NAMALWA (cell line): ENCODE measurements at places on chromosomes 3 and 15.

DNA sequence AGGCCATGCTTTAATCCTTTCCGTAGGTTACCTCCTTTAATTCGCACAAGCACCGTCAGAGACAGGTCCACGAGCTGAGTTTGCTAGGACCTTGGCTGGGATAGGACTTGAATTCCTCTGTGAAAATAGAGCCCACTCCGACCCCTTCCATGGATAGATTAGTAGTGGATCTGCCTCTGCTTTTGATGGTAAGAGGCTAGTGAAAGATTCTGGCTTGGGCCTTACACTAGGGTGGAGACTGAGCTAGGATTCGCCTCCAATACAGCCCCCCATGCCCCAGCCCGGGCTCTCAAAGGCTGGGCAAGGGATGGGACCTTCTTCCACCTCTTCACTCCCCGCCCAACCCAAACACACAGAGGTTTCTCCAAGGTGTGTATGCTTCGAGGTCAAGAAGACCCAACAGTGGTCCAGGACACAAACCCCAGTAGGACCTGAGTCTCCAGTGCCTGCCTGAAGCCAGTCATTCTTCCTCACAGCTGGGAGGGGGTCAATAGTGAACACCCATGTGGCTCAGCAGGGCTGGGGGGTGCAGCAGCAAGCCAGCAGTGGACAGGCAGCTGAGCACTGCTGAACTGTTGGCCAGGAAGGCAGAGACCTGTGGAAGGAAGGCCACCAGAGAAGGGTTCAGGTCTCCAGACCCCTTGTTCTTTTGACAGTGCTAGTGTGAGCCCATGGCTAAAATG, 75.7 kb downstream of the SPSB4 start:
- DNase-seq = no peak

DNA sequence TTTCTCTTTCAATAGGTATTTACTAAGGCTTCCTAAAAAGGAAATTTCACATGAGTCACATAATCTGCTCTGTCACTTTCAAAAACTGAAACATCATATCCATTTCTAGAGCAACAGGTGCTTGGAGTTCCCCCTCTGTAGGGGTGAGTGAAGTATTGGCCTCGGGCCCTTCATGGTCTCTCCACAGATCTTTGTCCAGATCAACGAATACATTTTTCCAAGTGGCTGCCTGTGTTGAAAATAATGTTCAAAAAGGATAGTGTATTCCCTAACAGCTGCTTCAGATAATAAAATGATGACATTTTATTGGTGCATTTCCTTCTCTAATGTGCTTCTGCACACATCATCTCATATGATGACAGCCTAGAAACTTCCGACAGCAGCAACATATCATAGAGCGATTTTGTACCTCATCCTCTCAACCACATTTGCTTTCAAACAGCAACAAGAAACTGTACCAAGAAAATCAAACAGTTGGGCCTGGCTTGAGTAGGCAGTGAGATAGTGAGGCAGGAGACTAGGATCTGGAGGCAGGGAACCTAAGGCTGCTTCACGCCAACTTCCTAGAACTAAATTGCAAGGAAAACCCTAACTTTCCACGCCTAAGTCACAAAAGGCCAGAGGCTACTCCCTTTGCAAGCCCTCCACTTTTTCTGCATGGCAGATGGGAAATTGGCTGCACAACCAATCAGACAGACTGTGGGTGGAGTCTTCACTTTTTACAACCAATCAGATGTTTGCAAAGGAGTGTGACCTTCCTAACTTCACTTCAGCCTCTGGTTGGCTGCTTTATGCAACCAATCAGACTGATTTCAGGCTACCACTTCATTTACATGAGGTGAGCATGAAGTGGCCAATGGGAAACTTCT, 340.2 kb downstream of the LRRC3B start:
- DNase-seq = peak; percentile 47

- DNase-seq = no peak
Observed at GRCh38 chr15:38226608-38227266, 25.9 kb upstream of the SPRED1 start.

DNA sequence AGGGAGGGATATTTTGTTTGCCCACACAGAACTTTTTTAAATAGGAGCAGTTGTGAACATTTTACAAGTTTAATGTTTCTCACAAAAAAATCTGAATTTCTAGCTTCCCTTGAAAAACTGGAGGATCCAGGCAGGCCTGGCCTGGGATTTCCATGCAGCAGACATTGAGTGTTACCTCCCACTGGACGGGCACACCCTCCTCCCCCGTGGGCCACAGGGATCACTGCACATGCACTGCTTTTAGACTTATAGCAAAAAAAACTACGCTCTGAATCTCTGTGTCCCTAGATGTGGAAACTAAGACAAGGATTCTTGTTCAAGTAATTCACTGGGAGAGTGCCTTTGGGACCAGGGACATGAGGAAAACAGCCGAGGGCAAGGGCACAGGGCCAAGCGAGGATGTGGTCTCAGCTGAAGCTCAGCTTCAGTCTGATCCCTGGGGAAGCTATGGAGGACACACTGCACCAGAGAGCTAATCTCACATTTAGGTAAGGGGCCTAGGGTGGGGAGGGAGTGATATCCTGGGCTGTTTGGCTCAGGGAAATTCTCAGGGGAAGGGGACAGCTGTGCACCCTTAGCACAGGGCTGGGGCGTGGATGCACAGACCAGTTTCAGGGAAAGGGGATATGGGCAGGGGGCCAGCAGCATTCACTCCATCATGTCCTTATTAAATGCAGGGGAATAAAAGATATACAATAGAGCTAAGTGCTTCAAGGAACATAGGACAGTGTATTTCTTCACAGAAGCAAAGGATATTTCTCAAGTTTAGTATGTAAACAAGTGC, 46.0 kb downstream of the FSIP1 start:
- no peak for DNase-seq

DNA sequence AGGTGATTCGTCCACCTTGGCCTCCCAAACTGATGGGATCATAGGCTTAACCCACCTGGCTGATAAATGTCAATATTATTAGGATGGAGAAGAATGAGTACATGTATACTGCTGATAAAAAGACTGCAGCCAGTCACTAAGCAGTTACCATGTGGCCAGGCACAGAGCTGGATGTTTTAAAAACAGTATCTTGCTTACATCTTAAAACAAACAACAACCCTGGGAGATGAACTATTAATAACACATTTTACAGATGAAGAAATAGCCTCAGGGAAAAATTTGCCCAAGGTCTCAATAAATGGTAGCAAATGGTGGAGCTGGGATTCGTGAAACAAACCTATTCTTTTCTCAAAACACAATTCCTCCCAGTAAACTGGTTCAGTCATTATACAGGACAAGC, 18.1 kb downstream of the IL17RD start:
- no peak for DNase-seq

DNA sequence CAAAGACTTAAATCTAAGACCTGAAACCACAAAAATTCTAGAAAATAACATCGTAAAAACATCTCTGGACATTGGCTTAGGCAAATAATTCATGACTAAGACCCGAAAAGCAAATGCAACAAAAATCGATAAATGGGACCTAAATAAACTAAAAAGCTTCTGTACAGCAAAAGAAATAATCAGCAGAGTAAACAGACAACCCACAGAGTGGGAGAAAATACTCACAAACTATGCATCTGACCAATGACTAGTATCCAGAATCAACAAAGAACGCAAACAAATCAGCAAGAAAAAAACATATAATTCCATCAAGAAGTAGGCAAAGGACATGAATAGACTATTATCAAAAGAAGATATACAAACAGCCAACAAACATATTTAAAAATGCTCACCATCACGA, 749.4 kb downstream of the PLOD2 start:
- no peak for DNase-seq

- DNase-seq = no peak
Observed at GRCh38 chr3:150107429-150108175, 136.9 kb upstream of the PFN2 start.

DNA sequence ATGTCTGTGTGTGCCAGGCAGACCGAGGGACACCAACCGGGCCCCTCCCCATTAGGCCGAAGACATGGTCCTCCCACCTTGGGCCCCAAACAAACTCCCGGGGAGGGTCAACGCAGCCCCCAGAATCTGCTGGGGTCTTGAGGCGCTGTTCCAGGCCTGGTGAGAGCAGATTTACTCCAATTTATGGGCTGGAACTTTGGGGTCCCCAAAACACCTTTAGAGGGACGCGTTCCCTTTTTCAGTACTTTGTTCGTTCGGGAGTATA, 2.4 kb downstream of the GATA2 start:
- DNase-seq = no peak

DNA sequence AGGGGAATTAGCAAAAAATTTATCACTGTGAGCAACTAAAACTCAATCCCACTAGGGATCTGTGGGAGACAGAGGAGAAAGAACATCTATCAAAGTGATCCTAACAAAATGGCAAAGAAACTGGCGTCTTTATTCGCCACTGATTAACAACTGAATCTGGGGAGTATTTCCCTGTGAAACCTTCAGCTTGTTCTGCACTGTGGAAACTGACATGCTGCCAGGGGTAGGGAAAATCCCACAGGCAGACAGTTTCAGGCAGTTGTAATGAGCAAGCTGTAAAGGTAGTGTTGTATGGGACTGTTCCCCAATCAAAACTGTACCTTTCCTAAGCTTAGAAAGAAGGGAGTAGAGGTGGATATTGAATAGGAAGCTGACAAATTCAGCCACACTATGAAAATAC, 611.7 kb downstream of the VGLL3 start:
- DNase-seq = no peak

DNA sequence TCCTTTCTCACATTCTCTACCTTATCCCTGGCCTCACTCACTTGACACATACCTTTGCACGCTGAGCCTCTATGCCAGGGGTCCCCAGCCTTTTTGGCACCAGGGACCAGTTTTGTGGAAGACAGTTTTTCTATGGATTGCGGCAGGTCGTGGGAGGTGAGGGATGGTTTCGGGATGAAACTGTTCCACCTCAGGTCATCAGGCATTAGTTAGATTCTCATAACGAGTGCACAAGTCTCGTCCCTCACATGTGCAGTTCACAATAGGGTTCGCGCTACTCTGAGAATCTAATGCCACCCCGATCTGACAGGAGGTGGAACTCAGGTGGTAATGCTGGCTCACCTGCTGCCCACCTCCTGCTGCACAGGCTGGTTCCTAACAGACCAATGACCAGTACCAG, 112.5 kb upstream of the EIF1B start:
- no peak for DNase-seq

- DNase-seq = no peak
Observed at GRCh38 chr3:173685456-173685855, 287.9 kb downstream of the NLGN1 start.

- DNase-seq = peak; percentile 57
Observed at GRCh38 chr15:58932710-58933280, 684 bp downstream of the SLTM start.

DNA sequence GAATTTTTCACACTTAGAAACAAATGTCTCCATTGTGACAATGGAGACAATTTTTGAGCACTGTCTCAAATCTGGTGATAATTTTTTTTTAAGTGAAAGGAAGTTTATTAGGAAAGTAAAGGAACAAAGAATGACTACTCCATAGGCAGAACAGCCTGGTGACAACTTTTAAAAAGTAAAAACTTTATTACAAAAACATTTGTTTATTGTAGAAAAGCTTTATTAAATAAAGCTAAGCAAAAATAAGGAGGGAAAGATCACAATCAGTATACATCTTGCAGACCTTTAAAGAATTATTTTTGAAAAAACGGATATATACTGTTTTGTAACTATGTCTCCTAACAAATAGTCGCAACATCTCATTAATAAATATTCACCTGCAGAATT, 688 bp upstream of the OXSM start:
- no peak for DNase-seq

- no peak for DNase-seq
Observed at GRCh38 chr3:136819392-136819730, 435 bp downstream of the SLC35G2 start.
